Globus pallidus (tissue), 1 donor: ENCODE measurements at places on chromosomes 5 and 9.
A peak's percentile ranks its signal among the peaks of the same experiment; 100 is the strongest.

DNA sequence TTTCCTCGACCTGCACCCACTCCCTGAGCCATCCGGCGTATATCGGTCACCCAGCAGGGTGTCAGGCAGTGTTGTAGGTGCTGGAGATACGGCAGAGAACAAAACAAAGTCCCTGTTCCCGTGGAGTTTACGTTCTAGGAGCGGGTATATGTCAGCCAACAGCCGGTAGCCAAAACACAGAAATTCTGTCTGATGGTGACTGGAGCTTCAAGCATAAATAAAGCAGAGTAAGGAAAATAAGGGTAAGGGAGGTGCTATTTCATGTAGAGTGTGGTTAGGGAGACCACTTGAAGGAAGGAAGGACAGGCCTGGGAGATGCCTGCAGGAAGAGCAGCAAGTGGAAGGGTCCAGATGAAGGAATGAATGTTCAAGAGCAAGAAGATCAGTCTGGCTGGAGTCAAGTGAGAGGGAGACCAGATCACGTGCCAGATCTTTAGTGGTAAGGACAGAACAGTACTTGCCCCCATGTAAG is 783 bp upstream of the ZFR start:
- DNase-seq, result no peak

- DNase-seq, result no peak
These were observed 13.7 kb upstream of the CKMT2 start for GRCh38 chr5:81219389-81219788.

- peak; percentile 70 for DNase-seq
These were observed 414.3 kb downstream of the ANXA1 start for GRCh38 chr9:73565833-73566465.

DNA sequence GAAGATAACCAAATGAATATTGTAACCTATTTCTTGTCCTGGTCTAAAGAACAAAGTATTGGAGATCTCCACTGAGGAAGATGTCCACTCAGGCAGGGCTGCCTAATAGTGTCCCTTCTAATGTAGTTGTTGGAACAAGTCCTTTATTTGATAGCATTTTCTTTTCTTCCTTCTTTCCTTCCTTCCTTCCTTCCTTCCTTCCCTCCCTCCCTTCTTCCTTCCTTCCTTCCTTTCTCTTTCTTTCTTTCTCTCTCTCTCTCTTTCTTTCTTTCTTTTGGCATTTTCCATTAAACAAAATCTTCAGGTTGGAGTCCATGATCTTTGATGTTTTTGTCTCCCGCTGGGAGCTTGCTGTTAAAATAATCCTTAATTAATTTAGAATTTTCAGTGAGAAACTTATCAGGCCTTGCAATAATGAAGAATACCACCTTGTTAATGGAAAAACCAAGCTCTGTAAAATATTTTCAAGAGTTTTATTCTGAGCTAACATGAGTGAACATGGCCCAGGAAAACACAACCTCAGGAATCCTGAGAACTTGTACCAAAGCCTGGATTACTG is 43.5 kb upstream of the TENT2 start:
- DNase-seq, result no peak

- no peak for DNase-seq
These were observed 660.3 kb downstream of the ISL1 start for GRCh38 chr5:52043543-52043942.

DNA sequence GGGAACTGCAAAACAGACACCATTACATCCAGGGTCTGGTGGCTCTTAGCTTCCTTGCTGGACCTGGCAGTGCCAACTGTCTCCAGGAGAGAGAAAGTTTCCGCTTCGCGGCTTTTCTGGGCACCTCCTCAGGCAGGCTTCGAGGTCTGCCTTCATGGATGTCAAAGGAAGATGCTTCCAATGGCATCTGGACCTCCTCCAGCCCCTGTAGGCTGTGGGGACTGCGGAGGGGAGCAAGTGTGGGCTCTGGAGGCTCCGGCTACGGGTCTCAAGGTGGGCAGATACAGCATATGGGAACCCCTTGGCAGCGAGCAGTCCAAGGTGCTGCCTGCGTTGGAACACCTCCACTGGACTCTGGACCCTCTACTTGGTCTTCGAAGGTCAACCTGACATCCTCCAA is 6.0 kb downstream of the C9orf50 start:
- no peak for DNase-seq

GRCh38 chr9:3478549-3478953 is 47.2 kb downstream of the RFX3 start:
- no peak for DNase-seq

GRCh38 chr5:176538230-176538988 is 1.2 kb upstream of the RNF44 start:
- no peak for DNase-seq

GRCh38 chr9:131240047-131240921 is 36.0 kb downstream of the FAM78A start:
- DNase-seq, result no peak

GRCh38 chr9:87255431-87256155 is 242.1 kb upstream of the DAPK1 start:
- no peak for DNase-seq
